ENCODE measurements at places on chromosomes 12 and 14.
A peak's percentile ranks its signal among the peaks of the same experiment; 100 is the strongest.

GRCh38 chr14:69839661-69840060 is 39.6 kb upstream of the SMOC1 start:
- DNase-seq = no peak

- DNase-seq = no peak
Observed at GRCh38 chr12:50955288-50955687, 2.9 kb downstream of the HIGD1C start.

DNA sequence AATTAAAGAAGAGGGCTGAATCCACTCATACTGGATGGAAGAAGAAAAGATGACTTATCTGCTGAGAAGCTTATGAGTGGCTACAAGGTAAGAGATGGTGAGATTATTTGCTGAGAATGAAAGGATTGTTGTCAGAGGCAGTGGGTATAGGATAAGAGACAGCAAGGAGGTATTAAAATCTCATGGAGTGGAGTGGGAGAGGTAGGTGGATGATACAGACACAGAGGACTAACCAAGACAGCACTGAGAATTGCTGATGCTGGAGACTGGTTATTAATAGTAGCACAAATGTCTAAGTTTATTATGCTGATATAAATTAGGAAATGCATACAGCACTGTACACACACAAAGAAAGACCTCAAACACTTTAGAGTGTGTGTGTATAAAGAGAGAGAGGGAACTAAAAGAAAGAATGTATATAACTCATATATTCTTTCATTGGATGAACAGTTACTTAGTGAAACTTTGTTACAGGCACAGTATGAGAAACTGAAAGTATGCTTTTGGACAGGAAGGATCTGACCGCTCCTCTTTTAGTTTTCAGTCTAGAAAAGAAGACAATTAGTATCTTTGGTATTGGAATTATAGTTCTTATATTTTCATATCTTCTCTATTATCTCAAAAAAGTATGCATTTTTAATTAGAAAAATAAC is 543.1 kb downstream of the LRFN5 start:
- no peak for DNase-seq

- no peak for DNase-seq
Observed at GRCh38 chr12:89192429-89192828, 159.9 kb downstream of the DUSP6 start.

- no peak for DNase-seq
Observed at GRCh38 chr14:90109858-90110257, 48.1 kb downstream of the KCNK13 start.

GRCh38 chr12:132783917-132784531 is 22.4 kb upstream of the ANKLE2 start:
- DNase-seq = no peak

GRCh38 chr12:3772380-3772779 is 19.5 kb upstream of the CRACR2A start:
- DNase-seq = no peak

GRCh38 chr14:104864267-104865080 is 594 bp upstream of the CEP170B start:
- DNase-seq = no peak

DNA sequence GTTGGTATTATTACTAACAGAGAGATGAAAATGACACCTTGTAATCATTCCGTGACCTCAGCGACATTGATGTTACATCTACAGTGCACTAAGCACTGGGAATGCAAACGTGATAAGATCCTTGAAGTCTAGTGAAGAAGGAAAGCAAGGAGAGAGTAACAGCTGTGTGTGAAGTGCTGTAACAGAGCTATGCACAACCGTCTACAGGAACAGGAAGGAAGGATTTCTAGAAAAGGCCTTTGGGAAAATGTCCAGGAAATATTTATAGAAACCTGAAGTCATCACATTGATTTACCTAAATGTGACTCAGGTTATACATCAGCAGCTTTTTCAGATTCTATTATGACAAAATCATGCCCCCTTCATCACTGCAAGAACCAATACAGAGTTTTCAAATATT is 304.2 kb upstream of the AMIGO2 start:
- peak; percentile 32 for DNase-seq

- no peak for DNase-seq
Observed at GRCh38 chr14:77051116-77051515, 22.6 kb upstream of the IRF2BPL start.

- no peak for DNase-seq
Observed at GRCh38 chr12:104459368-104459909, 2.7 kb downstream of the CHST11 start.

DNA sequence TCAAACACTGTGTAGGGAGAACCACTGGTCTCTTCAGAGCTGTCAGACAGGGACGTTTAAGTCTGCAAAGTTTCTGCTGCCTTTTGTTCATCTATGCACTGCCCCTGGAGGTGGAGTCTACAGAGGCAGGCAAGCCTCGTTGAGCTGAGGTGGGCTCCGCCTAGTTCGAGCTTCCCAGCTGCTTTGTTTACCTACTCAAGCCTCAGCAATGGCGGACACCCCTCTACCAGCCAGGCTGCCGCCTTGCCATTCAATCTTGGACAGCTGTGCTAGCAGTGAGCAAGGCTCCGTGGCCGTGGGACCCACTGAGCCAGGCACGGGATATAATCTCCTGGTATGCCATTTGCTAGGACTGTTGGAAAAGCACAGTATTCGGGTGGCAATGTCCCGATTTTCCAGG is 24.6 kb upstream of the YBX3 start:
- no peak for DNase-seq

GRCh38 chr12:59429766-59430165 is 166.1 kb upstream of the SLC16A7 start:
- DNase-seq = no peak

GRCh38 chr12:130633771-130634170 is 82.3 kb downstream of the RIMBP2 start:
- no peak for DNase-seq

DNA sequence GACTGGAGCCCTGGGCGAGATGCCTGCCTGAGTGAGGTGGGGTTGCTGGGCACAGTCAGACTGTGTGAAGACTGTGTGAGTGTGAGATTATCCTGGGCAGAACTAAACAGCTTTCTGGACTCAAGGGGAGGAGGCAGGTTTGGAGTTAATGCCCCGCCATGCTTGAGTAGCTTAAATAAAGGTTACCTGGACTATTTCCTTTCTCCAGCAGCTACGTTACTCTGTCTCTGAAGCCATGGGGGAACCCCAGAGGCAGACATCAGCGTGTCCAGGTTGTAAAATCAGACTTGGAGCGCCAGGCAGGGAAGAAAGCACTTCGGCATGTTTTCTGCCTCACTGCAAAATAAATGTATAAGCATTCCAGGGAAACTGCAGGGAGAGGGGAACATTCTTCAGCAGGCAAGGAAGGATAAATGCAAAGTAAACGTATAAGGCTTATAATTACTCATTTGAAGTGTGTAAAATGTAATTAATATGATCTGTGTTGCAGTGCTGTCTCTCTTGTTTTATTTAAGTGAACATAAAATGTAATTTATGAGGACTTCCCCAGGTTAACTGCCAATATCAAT is 129.7 kb downstream of the CHST11 start:
- DNase-seq = peak; percentile 63

GRCh38 chr14:31038521-31039166 is 12.5 kb upstream of the STRN3 start:
- DNase-seq = no peak

DNA sequence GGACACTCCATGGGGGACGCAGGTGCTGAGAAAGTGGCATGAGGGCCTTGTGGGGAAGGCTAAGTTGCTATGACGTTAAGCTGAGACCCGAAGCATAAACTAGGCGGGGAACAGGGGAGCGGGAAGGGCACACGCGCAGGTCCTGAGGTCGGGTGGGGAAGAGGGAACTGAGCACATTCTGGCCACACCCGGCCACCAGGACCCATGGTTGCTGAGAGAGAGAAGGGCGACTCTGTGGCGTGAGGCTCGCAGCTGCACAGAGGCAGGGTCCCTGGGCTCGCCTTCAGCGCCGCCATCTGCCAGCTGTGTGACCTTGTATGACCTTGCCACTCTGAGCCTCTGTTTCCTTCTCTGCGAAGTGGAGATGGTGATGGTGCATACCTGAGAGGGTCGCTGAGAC is 182.5 kb downstream of the PHETA1 start:
- DNase-seq = no peak

GRCh38 chr12:71636704-71637115 is 26.9 kb downstream of the ZFC3H1 start:
- peak; percentile 39 for DNase-seq

- no peak for DNase-seq
Observed at GRCh38 chr12:118480235-118480634, 103.9 kb downstream of the SUDS3 start.

DNA sequence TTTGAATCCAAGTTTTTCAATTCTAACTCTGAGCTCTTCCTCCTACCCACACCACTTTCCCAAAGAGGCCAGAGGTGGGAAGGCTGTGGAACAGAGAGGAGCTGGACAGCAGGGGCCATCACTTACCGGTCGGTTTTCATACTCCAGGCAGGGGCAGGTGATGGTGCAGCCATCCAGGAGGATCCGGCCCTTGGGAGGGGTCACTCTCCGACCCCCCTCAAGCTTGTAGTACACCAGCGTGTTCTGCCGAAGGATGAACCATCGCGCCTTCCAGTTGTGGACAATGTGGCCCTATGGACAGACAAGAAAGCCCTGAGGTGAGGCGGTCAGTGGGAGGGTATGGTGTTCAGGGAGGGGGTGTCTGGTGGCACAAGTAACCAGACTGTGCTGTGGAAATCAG is 14.4 kb downstream of the PLEK2 start:
- no peak for DNase-seq

- DNase-seq = no peak
Observed at GRCh38 chr12:65823513-65824375, 539 bp upstream of the HMGA2 start.

DNA sequence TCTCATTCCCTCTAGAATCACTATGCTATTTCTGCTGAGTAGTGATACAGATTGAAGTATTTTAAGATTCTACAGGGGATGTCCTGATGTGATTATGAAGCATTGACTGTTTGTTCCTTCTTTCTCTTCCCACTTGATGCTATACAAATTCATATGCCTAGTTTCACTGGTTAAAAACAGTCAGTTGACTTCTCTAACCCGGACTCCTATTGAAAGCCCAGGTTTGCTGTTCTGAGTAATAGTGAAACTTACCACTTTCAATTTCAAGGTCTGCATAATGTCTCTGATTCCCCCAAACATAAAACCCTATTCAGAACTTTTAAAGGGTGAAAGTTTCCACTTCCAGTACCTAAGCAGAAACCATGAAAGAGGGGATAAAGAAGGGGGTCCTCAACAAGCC is 117.7 kb upstream of the RPL10L start:
- no peak for DNase-seq

DNA sequence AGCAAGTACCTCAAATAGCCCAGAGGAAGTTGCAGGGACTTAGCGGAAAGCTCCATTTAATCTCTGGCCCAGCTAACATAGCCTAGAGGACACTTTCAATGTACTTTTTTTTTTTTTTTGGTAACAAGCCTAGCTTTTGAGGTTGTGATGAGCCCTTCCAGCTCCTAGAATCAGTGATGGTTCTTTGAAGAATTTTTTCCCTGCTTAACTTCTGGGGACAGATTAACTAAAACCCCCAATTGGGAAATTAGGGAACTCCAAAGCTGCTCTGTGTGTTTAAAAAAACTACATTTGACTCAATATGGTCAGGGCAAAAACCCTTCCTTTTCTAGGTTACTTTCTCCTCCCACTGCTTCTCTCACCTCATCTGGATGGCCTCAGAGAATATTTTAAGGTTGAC is 23.9 kb upstream of the ITGA5 start:
- no peak for DNase-seq

- no peak for DNase-seq
Observed at GRCh38 chr12:53308276-53308675, 8.8 kb downstream of the MYG1 start.

DNA sequence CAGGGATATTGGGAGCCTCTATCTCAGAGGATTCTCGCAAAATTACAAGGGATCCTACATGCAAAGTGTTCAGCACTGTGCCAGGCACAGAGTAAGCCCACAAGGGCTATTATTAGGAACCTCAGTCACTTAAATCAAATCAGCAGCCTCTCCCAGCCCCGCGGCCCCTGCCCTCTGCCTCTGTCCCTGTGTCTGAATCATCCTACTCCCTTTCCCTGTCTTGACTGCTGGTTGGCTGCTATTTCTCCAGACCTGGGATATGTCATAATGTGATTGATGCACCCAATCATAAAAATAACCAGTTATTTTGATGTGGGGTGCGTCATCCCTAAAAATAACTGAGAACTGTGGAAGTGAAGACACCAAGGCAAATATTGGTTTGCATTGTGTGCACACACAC is 176.3 kb downstream of the KSR2 start:
- DNase-seq = no peak

GRCh38 chr12:96313606-96314005 is 86.6 kb downstream of the CDK17 start:
- DNase-seq = no peak

DNA sequence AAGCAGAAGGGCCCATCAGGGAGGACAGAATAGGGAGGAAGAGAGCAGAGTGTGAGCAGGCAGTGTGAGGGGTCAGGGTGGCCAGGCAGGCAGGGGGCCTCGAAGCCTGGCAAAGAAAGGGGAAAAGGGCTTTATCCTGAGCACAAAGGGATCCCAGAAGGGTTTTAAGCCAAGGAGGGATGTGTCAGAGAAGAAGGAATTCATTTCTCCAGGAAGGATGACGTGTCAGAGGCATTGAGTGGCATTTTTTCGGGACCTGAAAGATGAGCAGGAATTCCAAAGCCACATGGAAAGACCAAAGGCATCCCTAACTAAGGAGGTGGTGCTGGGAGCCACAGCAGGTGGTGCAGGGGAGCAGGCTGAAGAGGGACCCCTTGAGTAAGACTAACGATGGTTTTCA is 132.1 kb downstream of the DICER1 start:
- DNase-seq = no peak

DNA sequence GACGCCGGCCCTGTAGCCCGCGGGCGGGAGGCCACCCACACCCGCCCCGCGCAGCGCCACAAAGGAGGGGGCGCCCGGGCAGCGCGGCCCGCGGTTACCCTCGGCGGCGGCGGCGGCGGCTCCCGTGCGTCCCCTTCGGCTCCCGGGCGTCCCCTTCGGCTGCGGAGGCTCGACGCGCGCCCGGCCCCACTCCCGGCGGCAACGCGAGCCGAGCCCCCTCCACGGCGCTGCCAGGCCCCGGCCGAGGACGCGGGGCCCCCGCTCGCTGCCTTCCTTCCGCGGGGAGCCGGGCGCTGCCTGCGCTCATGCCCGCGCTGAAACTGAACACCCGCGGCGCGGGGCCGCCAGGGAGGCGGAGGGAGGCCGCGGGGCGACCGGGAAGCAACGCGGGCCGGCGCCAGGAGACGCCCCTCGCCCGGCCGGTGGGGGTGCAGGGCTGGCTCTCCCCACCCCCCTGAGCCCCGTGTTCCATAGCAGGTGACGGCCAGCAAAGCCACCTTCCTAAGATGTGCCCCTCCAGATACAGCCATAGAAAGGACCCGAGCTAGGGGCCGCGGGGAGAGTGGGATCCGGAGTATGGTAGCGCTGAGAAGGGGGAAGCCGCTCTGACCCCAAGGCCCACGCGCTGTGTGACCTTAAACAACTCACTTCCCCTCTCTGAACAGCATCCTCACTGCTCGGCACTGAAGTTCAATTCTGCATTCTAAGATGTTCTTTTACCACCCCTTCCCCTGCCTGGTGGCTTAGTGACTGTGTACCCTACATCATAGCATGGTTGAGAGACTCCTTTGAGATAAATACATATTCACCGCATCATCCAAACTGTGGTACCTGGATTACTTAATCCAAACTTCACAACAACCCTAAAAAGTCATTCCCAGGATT is 42.8 kb downstream of the KDM2B start:
- no peak for DNase-seq
